ENCODE measurements at places on chromosomes 6 and 20.

DNA sequence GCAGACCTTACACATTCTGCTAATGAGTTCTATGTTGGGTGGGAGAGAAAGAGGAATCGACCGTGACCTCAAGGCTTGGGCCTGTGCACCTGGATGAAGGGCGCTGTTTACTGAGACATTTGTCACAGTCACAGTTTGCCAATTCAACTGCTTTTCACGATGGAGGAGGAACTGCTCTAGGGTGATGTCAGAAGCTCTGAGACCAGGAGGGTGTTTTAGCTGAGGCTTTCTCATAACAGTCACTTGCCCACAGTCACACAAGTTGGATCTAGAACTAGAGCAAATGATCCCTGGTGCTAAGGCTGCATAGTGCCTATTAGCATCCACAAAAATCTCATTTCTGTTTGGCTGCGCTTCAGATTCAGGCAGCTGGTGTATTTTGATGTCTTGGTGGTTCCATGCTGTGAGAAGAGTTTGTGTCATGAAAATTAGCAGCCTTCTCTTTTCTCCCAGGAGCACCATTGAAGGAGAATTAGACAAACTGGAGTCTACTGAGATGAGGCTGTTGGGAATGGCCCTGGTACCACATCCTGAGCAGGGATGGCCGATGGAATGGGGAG is 83.3 kb upstream of the TGM3 start:
- DNase-seq, result no peak

DNA sequence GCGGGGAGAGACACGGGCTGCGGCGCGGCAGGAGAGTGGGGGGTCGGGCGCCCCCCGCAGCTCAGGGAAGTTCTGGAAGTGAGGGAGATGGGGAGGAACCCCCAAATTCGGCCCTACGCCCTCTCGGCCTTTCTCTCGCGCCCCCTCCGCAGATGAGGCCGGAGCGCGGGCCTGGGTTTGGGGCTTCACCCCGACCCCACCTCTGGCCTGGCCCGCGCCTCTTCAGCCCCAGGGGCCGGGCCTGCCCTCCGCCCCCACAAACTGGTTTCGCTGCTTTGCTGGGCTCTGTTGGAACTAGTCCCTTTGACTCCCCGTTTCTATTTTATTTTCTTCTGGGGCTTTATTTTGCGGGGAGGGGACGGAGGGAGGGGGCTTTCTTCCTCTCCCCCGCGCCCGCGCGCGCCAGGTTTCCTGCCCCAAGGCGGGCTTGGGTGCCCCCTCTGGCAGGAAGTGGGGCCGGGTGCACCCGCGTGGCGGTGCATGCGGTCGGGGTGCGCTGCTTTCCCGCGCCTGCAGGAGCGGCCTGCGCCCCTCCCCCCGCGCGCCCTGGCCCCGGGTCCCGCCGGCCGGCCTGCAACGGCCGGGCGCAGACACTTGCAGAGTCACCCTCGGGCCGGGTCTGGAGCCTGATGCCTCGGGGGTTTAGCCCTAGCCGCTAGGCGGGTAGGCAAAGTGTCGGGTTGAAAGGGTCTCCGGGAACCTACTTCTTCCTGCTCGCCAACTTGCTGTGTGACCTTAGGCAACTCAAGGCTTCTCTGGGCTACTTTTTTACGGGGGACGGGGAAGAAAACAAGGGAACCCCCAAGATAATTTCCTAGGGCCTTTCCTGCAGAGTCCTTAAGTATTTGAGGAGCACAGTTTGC is 1.3 kb downstream of the HMGA1 start:
- peak; percentile 46 for DNase-seq

DNA sequence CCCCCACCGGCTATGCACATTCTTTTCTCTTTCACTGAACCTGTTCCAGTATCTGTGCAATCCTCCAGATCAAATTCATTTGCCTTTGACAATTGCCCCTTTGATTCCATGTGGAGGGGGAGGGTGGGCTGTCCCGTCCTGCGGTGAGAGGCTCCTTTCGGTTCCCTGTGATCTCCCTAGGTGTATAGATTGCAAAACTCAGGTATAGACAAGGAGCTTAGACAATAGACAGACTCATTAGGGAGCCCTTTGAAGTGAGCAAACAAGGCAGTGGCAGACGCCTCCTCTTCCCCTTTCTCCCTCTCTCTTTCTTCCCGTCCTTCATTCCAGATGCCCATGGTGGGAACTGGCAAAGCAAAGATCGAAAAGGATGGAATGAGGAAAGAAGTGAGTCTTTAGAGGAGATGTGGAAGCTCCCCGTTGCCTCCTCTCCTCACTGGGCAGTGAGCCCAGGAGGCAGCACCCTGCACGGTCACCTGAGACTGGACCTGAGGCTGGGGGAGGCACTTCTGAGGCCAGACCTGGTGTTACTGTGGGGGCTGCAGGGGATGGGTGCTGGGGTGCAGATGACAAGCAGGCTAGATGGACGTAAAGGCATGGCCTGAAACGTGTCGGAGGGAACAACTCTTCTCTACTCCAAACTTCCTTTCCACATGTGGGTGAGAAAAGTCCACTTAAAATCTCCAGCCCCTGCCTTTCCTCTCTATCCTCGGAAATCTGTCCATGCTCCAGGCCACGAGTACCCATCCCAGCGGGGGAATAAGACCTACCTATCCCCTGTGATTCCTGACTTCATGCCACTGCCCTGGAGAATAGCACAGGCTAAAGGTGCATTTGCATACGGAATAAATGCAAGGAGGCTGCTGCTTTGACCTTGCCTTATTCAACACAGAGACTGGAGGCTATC is 256.6 kb upstream of the FOXQ1 start:
- no peak for DNase-seq

DNA sequence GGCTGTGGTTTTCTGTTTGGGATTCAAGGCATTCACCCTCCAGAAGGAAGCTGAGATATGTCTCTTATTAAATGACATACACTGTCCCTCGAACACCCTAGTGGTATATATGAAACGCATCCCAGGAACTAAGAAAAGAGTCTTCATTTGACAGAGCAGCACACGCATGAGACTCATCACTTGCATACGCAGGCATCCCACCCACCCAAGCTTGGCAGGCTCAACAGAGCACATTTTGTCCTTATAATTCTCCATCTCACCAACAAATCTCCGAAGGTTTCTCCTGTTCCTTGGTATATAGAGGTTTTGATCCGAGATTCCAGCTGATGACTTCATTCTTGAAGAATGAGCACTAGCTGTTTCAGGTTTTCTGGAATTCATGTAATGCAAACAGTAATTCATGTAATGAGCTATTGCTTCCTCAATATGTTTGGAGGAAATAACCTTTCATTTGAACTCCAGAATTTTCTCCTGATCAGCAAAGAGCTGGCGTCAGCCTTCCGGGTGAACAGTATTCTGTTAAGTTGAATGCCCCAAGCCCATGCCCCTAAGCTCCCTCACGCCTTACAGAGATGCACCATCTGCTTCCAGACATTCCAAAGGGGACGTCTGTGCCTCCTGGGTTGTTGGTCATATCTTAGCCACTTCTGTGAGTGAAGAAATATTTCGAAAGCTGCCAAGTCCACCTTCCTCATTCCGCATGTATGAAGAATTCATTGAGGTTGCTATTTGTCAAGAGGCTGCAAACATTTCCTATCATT is 66.0 kb upstream of the CDH4 start:
- DNase-seq, result no peak

- DNase-seq, result no peak
Measured at GRCh38 chr20:10059006-10059405, 24.2 kb downstream of the ANKEF1 start.

DNA sequence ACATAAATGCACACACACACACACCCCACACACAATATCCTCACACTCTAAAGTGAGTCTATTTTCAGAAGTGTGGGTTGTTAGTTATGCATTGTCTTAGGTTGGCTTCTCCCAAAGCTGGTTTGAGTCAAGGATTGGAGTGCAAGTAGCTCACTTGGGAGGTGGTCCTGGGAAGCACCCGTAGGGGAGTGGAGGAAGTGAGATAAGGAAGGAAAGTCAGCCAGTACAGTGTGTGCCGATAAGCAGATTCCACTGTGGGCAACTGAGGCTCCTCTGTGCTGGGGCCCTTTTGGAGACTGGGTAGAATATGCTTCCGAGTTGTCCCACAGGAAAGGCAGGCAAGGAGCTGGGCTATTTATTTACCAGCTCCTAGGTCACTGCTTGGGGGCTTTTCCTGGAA is 67.2 kb downstream of the PLCB4 start:
- no peak for DNase-seq

DNA sequence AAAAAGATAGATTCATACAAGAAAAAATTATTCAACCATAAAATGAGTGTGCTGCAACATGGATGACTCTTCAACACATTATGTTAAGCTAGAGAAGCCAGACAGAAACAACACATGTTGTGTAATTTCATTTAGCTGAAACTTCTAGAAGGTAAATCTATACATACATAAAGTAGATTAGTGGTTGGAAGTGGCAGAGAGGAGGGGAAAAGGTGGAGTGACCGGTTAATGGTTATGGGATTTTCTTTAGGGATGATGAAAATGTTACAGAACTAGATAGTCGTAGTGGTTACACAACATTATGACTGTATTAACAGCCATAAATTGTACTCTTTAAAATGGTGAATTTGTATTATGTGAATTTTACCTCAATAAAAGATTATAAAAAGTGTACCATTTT is 304.1 kb upstream of the SLC35B3 start:
- no peak for DNase-seq

GRCh38 chr6:52929321-52930164 is 20.0 kb upstream of the GSTA3 start:
- DNase-seq, result no peak

DNA sequence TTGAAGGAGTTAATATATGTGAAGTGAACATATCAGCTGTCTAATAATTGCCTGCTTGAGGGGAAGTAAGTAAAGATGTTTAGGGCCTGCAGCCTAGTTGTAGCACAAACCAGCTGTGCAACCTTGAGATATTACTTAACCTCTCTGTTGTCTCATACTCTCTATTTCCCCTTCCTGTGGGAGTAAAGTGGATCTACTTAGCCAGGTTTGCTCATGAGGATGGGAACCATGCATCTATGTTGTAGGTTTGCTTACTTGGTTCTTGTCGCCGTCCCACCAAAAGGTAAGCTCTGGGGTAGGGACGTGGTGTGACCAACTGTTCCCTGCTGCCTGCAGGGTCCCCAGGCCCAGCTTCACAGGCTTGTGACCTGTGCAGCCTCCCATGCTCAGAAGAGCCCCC is 362.7 kb upstream of the SULF2 start:
- no peak for DNase-seq

GRCh38 chr6:72040111-72040510 is 153.8 kb downstream of the RIMS1 start:
- DNase-seq, result no peak

DNA sequence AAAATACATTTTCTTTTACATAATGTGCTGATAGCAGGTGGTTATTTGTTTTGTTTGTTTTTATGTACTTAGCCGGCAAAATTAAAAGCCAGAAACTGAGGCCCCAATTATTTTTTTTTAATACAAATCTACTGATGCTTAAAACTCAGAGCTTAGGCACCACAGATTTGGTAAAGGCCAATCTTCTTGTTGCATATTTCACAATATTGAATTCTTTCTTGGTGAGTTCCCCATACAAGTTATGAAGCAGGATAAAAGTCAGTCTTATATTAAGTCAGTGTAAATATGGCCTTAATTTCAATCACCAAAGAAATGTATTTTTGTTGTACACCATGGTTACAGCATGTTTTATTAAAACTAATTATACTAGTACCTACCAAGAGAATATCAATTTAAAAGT is 16.3 kb upstream of the ZDHHC14 start:
- DNase-seq, result no peak

DNA sequence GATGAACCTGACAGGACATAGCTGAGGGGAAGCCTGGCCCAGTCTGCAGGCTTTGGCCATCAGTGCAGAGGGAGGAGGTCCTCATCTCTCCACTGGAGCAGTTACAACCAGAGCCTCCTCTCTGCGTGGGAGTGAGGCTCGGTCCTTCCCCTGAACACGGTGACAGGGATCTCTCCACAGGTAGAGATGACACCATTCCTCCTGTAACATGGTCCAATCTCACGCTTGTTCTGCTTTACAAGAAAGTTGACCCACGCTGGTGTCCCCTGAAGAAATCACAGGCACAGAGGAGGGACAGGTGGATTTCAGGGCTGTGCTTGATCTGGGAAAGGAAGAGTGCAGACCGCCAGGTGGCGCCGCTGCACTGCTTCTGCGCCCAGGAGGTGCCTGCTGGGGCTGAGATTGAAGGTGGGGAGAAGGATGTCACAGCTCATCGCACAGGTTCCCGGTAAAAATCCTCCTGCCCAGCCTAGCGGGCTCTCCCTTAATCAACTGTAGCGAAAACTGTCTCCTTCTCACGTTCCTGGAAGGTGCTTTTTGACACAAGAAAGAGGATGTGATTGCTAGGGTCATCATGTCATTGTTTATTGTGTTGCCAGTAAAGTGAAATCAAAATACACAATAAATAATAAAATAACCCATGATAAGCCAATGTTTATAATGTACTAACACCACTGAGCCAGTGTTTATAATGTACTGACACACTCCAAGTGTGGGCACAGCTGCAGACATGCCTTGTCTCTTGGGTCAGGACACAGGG is 20.4 kb downstream of the HLA-G start:
- DNase-seq, result peak; percentile 59

DNA sequence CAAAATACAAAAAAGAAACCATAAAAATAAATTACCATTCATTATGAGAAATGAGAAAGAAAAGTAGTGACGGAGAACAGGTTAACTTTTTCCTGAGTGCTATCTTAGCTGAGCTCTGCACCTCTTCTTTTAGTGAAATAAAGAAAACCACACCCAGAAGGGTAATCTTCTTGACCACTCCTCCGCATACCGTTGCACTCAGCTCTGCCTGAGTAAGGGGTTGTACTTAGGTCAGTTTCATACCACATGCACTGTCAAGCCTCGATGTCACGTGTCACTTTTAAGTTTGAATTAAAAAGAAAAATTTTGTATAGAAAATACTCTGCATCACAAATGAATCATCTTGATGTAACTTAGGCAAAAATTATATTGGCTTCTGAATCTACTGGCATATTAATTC is 2.8 kb downstream of the EZR start:
- no peak for DNase-seq

DNA sequence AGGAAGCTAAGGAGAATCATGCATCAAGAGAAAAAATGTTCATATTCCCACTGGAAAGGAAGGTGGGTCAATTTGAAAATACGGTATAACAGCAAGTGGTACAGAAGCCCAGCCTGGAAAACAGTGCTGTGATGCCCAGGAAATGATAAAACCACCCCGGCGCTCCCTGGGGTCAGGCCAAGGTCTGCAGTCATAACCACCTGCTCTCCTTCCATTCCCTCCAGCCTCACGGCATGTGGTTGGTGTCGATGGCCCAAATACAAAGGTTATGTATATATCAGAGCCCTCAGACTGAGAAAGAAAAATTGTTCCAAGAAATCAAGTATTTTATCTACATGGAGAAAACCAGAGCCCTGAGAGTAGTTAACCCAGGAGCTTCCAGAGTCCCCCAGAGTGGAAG is 208.1 kb upstream of the CDYL start:
- no peak for DNase-seq

All from anterior cingulate cortex (tissue), 58 donors.